GF-D8 (cell line): ENCODE measurements at places on chromosomes 11 and 22.

DNA sequence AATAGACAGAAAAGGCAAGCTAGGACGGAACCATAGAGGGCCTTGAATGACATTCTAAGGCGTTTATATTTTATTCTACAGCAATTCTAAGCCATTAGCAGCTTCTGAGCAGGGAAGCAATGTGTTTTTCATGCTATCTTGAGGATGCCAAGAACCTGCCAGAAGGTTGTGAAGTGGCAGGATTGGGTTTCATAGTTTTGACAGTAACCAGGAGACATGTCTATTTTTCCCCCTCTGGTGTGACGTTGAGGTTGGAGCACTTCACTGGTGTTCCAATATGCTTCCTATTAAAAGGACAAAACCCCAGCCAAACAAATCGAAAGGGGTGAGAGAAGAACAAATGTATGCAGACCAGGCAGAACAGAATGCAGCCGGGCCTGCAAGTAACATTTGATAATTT lies 148.2 kb downstream of the SPATA19 start:
- no peak for DNase-seq

DNA sequence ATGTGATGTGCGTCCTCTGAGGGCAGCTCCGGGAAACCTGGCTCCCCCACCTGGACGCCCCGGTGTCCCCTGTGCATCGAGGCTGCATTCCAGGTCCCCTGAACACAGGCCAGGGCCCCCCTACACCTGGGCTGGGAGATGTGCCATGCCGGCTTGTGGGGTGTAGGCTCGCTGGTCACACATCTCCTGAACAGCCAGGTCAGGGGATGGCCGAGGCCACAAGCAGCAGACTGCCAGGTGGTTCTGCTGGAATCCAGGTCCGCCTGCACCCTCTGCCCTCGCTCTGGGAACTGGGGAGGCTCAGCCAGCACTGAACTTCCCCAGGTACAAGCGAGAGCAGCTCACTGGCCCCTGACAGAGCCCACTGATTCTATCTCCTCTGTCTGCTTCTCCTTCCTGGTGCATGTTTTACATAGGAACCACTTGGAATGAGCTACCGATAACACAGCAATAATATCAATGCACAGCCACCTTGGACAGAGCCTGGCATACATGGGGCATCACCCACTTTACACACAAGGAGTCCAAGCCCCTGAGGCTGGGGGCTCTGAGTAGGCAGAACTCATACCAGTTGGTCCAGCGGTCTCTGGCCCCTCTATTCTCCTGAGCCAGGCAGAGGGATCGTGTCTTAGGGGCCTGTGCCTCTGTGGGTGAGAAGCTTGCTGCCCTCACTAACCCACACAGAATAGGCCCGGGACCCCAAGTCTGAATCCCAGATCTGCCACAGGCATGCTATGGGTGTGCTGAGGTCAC lies 46.8 kb downstream of the TBX1 start:
- DNase-seq = no peak

DNA sequence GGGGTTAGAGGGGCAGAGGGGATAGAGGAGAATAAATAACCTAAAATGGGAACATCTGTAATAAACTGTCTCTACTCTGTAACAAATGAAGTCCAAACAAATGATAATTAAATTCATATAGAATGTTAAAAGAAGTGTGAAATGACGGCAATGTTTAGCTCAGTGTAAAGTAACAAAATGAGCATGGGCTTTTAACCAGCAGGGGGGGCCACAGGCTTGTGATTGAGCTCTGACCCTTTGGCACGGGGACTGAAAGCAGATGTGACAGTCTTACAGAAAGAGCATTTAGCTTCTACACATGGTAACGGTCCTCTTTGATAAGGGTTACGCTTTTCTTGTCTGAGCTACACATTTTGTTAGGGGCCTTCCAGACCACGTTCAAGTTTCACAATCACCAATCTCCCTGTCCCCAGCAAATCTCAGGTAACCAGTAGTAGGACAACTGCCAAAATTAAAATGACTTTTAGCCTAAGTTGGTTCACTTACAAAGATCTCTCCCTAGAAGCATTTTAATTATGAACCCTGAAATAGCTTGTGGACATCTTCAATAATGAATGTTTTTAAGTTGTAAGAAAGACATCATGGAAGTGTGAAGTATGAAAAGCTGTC lies 262.5 kb downstream of the DCDC1 start:
- no peak for DNase-seq

DNA sequence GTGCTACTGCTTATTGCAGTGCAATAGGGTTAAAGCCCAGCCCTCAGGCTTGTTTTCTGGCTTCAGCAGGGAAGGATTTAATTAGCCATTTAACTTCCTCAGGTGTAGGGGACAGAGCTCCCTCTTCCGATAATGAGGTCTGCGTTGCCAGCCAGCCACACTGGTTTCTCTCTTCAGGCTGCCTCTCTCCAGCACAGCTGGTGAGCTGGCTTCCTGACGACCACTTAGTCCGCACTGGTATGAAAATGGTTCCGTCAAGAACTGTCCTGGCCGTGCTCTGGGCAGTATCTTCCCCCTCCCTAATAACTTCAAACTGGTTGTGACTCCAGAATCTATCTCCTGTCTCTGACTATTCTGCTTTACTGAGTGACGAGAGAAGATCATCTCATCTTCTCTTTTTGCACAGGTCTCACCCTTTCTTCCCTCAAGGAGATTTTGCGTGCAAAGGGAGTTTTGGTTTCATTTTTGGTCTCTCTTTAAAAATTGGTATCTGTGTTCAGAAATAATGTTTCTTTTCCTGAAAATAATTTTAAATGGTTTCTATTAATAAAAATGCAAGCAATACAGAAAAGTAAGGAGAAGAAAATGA lies 49.2 kb downstream of the CNTN5 start:
- no peak for DNase-seq

- DNase-seq = peak; percentile 47
These were observed 5.0 kb upstream of the PDE3B start for GRCh38 chr11:14638561-14638960.

DNA sequence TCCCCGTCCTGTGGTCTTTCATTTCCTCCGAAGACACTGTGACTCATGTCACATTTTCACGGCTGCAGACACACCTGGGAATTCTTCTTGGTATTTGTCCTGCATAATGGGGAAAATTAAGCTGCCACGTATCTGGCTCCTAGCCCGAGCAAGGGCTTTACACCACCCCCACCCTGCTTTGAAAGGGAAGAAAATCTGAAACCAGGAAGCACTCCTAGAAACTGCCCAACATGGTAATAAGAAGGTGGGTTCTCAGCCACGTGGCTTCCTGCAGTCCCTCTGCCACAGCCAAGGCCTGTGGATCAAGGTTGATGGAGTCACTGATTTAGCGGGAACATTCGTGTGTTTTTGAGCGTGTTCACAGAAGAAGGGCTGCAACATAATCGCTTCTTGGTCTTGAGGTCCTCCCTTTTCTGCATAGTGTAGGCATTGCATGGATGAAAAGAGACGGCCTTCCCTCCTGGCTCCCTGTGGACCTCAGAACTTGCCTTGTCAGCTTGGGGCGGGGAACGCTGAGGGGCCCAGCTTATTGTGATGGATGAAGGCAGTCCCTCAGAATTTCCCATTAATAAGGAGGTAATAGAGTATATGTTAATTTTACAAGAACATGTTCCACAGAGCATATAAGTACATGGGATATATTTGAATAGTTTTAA lies 292.0 kb downstream of the NTM start:
- peak; percentile 52 for DNase-seq

DNA sequence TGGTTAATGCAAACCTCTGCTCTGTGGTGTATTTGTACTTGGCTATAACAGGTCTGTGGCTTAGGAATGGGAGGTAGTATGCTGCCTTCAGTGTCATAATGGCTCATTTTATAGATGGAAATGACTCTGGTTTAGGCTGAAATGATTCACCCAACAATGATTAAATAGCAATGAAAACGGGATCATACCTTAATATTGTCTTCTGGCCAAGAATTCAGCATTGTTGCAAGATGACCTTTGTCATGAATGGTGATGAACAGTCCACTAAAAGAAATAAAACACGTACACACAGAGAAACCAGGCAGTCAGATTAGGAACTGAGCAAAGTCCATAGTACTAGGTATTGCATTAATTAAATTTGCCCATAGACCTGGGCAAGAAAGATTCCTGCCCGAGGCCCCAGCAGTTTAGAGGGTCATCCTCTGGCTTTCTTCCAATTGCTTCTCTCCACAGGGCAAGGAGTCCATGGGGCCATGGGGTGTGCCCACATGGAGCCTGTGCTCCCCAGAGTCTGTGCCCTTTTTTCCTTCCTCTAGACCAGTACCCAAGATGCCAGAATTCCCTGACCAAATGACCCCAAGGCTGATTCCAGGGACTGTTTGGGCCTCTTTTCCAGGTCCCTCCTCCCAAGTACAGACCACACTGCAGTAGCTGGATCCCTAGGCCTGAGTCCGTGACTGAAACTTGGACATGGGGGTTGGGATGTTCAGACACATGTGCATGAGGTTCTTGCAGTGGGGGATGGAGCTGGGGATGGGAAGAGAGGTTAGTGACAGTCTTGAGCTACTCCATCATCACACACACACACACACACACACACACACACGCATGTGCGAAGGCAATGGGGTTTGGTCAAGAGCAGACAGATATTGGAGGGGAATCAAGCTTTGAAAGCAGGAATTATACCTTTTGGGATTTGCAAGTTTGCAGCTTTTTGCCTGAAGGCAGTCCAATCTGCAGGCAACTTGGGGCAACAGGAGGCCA lies 134.2 kb downstream of the CCDC81 start:
- DNase-seq = no peak

- DNase-seq = peak; percentile 49
These were observed 838 bp downstream of the BCL9L start for GRCh38 chr11:118924591-118925585.

DNA sequence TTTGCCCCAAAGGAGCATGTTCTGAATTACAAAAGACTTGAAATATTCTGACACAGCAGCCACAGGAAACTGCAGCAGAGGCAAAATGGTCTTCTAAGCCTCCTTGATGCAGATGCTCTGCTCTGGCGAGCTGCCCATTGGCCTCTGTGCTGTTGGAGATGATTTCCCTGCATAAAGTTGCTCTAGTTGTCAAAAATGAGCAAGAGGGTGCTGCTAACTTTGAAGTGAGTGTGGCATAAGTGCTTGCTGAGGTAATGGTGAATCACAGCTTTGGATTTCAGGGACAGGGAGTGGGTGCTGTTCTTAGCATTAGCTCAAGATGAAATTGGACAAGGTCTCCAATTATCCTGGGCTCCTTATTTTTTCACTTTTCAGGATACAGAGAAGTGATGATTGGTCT lies 435.4 kb downstream of the TMEM135 start:
- no peak for DNase-seq

DNA sequence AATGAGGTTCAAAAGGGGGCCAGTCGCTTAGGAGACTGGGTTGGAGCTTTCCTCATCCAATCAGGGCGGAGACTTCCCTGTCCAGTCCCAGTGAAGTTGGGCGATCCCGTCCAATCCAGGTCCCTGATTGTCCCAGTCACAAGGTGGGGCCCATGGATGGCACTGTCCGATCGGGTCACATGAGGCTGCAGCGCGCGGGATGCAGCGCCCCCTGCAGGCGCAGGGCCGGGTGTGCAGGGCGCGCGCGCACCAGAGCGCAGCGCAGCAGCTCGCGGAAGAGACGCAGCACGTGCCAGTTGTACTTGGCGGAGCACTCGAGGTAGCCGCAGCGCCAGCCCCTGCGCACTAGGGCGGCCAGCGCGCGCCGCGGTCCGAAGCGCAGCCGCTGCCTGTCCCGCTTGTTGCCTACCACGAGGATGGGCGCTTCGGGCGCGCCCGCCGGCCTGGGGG lies 2.3 kb downstream of the RASL10A start:
- DNase-seq = no peak

DNA sequence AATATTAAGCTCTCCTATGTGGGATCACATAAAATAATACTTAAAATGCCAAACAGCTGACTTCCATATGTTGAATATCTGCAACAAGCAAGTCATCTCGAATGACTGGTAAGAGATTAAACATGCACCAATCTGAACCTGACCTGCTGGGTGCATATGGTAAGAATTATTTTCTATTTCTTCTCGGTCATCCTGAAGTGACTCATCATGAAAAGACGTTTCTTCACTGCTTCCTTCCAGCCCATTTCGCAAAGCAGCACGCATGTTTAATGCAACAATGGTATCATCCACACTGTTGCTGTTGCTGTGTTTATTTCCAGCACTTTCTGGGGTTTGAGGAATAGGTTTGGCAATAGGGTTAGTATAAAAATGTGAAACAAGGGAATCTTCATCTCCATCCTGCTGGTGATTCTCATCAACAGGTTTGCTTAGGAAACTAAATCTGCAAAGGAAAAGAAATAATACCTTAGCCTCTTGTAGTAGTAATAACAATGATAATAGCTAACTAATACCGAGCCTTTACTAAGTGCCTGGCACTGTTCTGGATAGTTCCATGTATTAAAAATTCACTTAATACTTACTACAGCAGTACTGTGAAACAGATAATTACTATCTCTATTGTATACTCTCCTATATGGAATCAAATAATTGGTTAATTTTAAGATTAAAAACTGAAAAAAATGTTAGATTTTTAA lies 52.0 kb upstream of the CHRNA10 start:
- DNase-seq = peak; percentile 47

DNA sequence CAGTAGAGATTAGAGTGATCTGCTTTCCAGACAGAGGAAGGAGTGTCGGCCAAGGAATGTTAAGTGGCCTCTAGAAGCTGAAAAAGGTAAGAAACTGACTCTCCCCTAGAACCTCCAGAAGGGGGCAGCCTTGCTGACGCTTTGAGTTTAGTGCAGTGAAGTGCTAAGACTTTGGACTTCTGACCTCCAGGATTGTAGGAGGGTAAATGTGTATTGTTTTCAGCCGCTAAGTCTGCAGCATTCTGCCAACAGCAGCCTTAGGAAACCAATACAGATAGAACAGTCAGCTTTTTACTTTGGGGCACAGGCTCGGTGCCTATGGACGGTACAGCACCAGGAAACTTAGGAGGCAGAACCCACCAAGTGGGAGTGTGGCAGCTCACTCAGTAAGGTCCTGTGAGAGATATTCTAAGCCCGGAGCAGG lies 3.6 kb upstream of the TBC1D22A start:
- peak; percentile 13 for DNase-seq

- no peak for DNase-seq
These were observed 45.4 kb upstream of the CFAP300 start for GRCh38 chr11:102001657-102002338.

DNA sequence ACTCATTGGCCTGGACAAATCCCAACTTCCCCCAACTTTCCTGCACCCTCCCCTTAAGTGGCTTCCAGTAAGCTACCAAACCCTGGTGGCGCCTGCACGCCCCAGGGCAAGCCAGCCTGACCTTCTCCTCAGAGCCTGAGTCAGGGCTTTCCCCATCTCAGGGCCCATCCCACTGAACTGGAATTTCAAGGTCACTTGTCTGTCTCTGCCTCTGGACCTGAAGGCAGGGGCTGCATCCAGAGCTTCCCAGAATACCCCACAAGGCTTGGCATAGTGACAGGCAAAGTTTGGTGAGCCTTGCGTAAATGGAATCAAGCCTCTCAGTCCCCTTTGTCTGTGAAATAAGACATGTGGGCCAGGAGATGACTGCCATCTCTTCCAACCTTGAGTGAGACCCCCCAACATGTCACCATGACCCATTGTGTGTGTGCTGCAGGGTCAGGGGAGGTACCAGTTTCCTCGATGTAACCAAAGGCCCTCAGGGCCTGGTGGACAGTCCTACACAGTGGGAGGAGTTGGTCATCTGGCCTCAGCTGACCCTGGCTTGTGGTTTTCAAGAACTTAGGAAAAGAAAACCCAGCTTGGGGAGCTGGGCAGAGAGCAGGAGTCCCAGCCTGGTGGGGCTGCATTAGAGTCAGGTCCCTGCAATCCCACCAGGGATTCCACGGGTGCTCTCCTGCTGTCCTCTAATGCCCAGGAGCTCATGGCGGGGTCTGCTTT lies 8.9 kb downstream of the ALX4 start:
- DNase-seq = no peak
